ENCODE measurements at places on chromosomes 11 and 22.

- no peak for DNase-seq
Observed at GRCh38 chr22:50320671-50321325, 6.0 kb downstream of the DENND6B start.

GRCh38 chr11:126507646-126508045 is 152.2 kb downstream of the ST3GAL4 start:
- no peak for DNase-seq

DNA sequence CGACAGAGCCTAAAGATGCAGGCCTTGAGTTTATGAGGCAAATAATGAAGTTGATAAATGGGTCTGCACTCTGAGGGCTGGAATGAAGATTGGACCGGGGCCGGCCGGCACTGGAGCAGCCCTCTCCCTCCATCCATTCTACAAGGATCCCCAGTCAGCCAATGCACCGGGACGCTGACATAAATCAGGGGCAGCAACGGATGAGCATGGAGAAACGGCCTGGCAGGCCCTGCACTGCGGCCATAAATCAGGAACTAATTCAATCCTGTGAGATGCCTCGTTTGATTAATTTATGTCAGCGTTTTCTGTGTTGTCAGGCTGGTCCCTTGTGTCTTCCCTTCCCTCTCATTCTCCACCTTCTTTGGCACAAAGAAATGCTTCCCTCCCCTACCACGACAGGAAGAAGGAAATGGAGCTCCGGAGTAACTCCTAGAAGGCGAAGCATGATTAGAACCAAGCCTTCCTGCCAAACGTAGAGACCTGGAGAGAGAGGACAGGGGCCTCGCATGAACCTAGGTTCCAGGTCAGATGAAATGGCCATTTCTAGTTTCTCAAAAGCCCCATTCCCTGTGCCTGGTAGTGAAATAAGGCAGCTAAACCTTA is 358.4 kb downstream of the OPCML start:
- no peak for DNase-seq

GRCh38 chr11:116442238-116442752 is 330.5 kb downstream of the BUD13 start:
- no peak for DNase-seq

DNA sequence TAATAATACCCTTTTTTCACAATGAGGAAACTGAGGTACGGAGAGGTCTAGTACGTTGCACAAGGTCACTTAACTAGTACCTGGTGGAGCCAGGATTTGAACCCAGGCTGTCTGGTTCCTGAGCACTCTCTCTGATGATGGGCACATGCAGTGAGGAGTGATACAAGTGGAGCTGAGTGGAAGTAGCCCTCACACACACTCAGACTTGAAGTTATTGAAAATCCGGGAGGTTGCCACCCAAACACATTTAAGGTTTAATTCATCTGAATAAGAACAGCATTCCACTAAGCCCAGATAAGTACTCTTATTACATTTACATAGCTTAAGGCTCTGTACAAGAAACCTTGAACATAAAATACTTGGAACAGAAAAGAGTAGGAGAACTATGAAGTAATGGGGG is 4.8 kb downstream of the GRAP2 start:
- DNase-seq = no peak

DNA sequence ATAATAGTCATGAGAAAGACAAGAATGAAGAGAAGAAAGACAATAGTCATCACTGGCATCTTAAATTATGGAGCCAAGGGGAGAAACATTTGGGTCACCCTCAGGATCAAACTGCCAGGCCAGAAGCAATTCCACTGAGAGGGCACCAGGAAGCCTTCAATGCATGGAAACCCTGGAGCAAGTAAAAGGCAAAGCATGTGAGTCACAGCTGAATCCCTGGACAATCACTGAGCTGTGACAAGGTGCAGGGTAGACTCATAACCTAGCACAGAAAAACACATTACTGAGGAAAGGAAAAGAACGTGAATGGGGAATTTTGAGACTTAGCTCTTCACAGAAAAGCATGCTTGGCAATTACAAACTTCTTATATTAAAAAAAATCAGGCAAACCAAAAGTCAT is 1.6 kb downstream of the KCNJ1 start:
- DNase-seq = no peak

DNA sequence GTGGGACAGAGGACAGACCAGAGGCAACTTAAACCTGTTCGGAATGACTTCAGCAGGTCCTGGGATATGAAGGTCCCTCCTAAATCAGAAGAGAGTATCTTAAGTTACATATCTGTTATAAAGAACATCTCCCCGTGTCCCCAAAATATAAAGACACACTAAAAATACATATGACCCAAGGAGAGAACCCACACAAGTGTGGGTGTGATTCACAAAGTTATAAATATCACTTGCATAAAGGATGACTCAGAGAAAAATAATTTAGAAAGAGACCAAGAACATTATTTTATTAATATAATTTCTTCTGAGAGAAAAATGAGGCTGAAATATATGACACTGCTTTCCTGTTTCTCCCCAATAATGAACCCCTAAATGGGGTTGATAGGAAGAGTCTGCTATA is 14.2 kb downstream of the OR5B21 start:
- no peak for DNase-seq

DNA sequence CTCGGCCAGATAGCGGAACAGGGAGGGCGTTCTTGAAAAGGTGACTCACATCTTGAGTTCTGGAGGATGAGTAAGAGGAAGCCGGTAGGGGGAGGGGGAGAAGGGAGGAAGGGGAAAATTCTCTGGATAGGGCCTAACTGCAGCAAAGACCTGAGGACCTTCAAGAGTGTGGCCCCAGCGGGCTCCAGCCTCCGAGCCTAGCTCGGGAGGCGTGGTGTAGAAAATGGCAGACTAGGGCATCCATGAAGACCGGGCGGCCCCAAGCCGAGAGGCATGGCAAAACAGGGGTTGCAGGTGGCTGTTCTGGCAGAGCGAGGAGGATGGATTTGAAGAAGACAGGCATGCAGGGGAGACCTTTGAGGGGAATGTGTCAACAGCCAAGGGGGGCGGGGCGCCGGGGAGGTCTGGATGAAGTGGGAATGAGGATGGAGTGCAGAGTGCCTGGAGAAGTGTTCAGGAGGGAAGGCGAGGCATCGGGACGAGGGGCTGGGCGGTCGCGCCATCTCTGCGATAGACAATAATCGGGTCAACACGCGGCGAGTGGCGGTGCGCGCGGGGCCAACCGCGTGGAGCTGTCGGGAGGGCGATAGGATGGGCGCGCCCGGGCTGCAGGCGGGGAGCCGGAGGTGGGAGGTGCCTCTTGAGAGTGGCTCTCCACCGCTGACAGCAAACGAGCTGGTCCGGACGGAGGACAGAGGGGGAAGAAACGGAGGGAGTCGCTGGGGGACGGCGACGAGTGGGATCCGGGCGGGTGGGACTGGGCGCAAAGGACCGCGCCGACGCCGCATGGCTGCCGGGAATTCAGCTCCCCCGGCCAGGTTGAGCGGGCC is 40.0 kb upstream of the CREB3L1 start:
- DNase-seq = no peak

GRCh38 chr11:128894286-128894681 is 3.1 kb downstream of the KCNJ5 start:
- no peak for DNase-seq

DNA sequence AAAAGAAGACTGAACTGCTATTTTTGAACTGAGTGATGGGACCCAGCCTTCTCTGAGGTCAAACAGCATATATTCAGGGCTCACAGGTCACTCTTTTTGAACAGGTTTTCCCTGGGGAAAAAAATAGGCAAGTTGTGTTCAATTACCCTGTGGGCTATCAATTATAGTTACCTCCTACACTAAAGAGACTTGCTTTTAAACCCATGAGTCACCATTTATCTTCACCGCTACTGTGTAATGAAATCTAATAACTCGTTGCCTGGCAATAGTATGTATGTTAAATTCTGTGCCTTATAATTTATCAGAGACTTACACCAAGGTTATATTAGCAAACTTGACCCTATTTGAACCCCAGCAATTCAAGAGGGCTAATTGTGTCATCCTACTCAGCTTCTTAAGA is 98.5 kb downstream of the CYP2R1 start:
- DNase-seq = no peak

DNA sequence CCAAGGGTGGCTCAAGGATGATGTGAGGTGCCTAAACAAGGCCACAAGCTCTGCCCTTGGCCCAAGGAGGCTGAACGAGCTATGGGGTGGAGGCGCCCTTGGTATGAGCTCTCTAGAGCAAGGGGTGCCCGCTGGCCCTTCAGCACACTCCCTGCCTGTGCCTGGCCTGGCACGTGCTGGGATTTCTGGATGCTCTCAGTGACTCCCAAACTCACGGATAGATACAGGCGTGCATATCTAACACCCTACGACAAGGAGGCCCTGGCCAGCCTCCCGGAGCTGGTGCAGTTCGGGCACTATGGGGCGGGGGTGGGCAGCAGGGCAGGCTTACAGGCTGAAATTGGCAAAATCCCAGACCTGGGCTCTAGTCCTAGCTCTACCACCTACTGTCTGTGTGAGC is 30.6 kb downstream of the SCUBE1 start:
- DNase-seq = no peak

DNA sequence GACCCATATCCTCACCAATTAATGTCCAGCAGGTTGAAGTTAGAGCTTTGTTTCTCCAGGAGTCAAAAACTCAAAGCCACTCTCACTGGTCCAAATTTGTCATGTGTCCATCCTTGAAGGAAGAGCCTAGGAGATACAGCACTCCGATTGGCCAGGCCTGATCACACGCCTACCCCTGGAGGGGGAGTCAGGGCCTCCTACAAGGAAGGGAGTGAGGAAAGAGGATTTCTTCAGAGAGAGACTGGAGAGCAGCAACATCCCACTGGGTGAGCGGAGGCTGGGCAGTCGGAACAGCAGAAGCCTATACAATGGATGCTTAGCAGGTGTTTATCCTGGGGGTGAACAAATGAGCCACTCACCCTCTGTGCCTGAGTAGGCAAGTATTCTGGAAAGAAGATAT is 113.9 kb downstream of the TRIM29 start:
- DNase-seq = no peak

GRCh38 chr22:37806409-37807333 is 1.1 kb upstream of the GCAT start:
- DNase-seq = peak; percentile 67
